Stimulated activated CD8-positive, alpha-beta memory T cell treated with anti-CD3 and anti-CD28 coated beads, Interleukin-7, amount 100 ng/mL, for 4 hours (primary cell): ENCODE measurements at places on chromosomes 7 and 10.

GRCh38 chr10:90858461-90858968, 676 bp upstream of the HTR7 start:
- DNase-seq = no peak

GRCh38 chr7:45575501-45576248, 1.5 kb downstream of the ADCY1 start:
- no peak for DNase-seq

DNA sequence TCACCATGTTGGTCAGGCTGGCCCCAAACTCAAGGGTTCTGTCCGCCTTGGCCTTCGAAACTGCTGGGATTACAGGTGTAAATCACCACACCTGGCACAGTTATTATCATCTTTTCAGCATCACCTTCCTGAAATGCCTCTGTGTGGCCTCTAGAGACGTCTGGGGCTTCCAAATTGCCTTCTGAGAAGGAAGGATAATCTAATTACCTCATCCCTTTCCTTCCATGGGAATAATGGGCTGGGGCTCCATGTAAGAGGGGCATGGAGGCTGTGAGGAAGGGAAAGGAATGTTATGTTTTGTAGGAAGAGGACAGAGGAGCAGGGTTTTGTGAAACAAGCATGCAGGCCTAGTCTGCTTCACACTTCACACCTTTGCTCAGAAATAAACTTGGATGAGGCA, 22.2 kb upstream of the PODXL start:
- DNase-seq = no peak

- DNase-seq = no peak
Measured at GRCh38 chr7:19948160-19948559, 174.7 kb upstream of the TMEM196 start.

- no peak for DNase-seq
Measured at GRCh38 chr10:43024942-43025700, 51.7 kb upstream of the RET start.
